ENCODE measurements at places on chromosomes 16 and 17.

DNA sequence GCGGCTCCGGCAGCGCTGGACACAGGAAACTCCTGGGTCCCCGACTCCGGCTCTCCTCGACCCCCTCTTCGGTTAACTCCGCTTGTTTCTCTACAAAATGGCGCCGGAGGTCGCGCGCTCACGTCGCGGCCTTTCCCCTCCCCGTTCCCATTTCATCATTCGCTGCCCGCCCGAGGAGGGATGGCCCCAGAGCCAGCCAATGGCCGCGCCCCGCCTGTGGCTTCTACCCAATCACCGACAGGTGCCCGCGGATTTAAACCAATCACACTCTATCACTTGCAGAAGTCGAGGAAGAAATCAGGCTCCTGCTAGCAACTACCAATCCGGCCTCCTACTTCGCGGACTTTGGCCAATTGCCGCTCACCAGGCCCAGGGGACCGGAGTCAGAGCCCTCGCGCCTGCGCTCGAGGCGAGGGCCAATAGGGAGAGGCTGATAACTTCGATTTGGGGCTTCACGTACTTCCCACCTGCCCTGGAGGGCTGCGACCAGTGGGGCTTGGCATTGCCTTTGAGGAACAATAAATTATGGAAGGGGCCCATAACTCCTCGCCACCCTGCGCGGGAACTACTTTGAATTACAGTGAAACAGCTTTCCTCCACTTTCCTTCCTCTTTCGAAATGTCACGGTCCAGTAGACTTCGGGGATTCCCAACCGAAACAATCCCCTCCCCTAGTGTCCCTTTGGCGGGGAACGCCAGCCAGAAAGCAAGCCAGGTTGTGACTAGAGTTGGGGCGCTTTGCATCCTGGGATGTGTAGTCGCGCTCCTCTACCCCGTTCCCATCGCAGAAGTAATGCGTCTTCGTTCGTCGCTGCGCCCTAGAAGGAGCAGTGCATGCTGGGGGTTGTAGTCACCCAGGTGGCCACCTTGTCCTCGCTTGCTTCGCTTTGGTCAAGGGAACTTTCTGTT lies at the start of gene CNOT1:
TSS of gene CNOT1 (minus strand) at position 94 of the 908 bp plus-strand sequence. CDS start 30,489 bp downstream, outside the sequence.
- peak; percentile 99 for DNase-seq

DNA sequence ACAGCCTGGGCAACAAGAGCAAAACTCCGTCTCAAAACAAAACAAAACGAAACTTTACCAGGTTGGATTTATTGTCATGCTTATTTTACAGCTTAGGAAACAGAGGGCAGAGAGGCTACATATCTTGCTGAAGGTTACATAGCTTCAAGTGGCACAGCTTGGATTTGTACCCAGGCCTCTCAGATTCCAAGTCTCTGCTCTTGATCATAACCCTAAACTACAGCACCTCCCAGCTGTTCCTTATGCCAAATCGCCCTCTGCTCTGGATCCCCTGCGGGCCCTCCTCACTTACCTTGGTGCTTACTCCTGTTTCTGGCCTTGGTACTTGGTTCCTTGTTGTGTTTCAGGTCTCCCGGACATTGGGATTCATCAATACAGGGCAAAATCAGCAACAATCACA lies 11.7 kb upstream of the CUEDC1 start:
- no peak for DNase-seq

GRCh38 chr17:16294560-16294959 lies 58.7 kb downstream of the CENPV start:
- no peak for DNase-seq

GRCh38 chr16:25692742-25693508 lies 1.2 kb downstream of the HS3ST4 start:
- DNase-seq: no peak

DNA sequence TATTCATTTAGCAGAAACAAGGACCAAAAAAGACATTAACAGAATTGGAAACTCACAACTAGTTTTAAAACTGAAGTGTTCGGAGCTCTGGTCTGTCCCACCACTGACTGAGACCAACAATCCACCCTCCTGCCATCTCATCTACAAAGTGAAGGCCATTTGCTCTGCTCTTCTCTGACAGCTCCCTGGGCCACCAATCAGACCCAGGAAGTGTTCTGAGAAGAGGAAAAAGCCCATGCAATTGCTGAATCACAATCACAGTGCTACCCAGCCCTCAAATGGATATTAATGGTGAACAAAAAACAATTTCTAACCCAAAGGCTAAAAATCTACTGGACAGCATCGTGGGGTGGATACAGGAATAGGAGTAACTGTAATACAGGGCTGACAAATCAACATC lies 2.1 kb downstream of the RPL23 start:
- DNase-seq: no peak

- DNase-seq: no peak
Measured at GRCh38 chr16:48617711-48618148, 7.8 kb upstream of the N4BP1 start.

- no peak for DNase-seq
Measured at GRCh38 chr17:13734880-13735279, 133.2 kb upstream of the HS3ST3A1 start.
